ENCODE measurements at places on chromosomes 16 and 17. TPM values are rescaled to one million over a fixed set of nuclear protein-coding genes. Genes with fewer than 3 reads are reported as not detected.

CHST6 gene
- total RNA-seq: 0.43 TPM

PERCC1 gene
- total RNA-seq: not detected

TBC1D3I gene
- total RNA-seq: 0.42 TPM

DNAH2 gene
- 0.03 TPM for total RNA-seq

KRT36 gene
- not detected for total RNA-seq

CHST4 gene
- total RNA-seq: not detected

CCT6B gene
- total RNA-seq: 3.2 TPM

CES1 gene
- not detected for total RNA-seq

KCTD5 gene
- 28.0 TPM for total RNA-seq

SDR42E1 gene
- total RNA-seq: not detected

SLC6A4 gene
- 0.16 TPM for total RNA-seq

SPPL2C gene
- total RNA-seq: not detected

SMIM36 gene
- not detected for total RNA-seq

KRTAP9-4 gene
- not detected for total RNA-seq

PSME3IP1 gene
- total RNA-seq: 83.1 TPM

FBXO39 gene
- not detected for total RNA-seq

TBC1D3D gene
- total RNA-seq: 0.91 TPM

DUXB gene
- total RNA-seq: not detected

NME3 gene
- 45.8 TPM for total RNA-seq

ZNF319 gene
- total RNA-seq: 14.9 TPM

MYLK3 gene
- 0.24 TPM for total RNA-seq

FBXW10B gene
- total RNA-seq: not detected

SYT17 gene
- not detected for total RNA-seq

TERB1 gene
- 0.18 TPM for total RNA-seq

TPSAB1 gene
- not detected for total RNA-seq

POLR2C gene
- 47.8 TPM for total RNA-seq

CX3CL1 gene
- total RNA-seq: 2.3 TPM

HYDIN gene
- not detected for total RNA-seq

LHX1 gene
- total RNA-seq: not detected

PIGQ gene
- total RNA-seq: 63.6 TPM

SPATA32 gene
- 0.18 TPM for total RNA-seq

SULT1A3 gene
- total RNA-seq: 16.3 TPM

KRTAP16-1 gene
- total RNA-seq: not detected

TLCD3A gene
- total RNA-seq: 27.3 TPM

IGFBP4 gene
- 2,132 TPM for total RNA-seq

INCA1 gene
- total RNA-seq: 0.89 TPM

PRCD gene
- 1.3 TPM for total RNA-seq

CDK3 gene
- total RNA-seq: 9.6 TPM

C16orf54 gene
- not detected for total RNA-seq
